ENCODE measurements at places on chromosomes 5 and 9. TPM values are rescaled to one million over a fixed set of nuclear protein-coding genes. Genes with fewer than 3 reads are reported as not detected.

GRCh38 chr9:38112456-38112855 is 43.4 kb upstream of the SHB start:
- no peak overlapping the region for H3K4me3 ChIP-seq
- H3K36me3 ChIP-seq, result no peaks in the 10 kb centered on the region
- DNase-seq, result no peak
- no peaks in the 10 kb centered on the region for H3K27me3 ChIP-seq
- no peak overlapping the region for H3K27ac ChIP-seq

Gene SH3GL2
- total RNA-seq, result not detected

- peaks cover 10% of the 10 kb centered on the region for H3K4me1 ChIP-seq
- no peaks in the 10 kb centered on the region for H3K27me3 ChIP-seq
- no peaks in the 10 kb centered on the region for H3K36me3 ChIP-seq
- no peak overlapping the region for H3K27ac ChIP-seq
- no peak for DNase-seq
Measured at GRCh38 chr9:33221568-33221884, 18.4 kb upstream of the SPINK4 start.

DNA sequence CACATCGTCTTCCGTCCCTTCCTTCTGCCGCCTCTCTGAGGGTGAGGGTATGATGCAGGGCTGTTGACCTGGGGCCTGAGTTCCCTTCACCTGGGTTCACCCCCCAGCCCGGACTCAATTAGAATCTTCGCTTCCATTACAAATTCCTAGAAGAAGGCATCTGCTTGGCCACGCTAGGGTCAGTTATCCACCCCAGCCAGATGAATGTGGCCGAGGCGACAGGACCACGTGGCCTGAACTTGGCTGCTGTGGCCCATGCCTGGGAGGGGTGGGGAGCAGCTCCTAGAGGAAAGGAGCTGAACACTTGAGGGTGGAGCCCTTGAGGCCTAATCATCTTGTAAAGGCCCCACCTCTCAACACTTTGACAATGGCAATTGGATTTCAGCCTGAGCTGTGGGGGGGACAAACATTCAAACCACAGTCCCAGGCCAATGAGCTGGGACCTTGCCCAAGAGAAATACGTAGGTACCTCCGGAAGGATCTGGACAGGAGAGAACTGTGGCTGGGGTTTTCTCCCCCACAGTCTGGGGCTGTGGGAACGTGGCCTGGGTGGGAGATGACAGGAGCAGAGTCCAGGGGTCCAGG is 90.6 kb upstream of the ADAMTS2 start:
- H3K27ac ChIP-seq, result no peak overlapping the region
- H3K36me3 ChIP-seq, result no peaks in the 10 kb centered on the region
- no peaks in the 10 kb centered on the region for H3K4me1 ChIP-seq
- no peak overlapping the region for H3K4me3 ChIP-seq
- no peaks in the 10 kb centered on the region for H3K27me3 ChIP-seq

DNA sequence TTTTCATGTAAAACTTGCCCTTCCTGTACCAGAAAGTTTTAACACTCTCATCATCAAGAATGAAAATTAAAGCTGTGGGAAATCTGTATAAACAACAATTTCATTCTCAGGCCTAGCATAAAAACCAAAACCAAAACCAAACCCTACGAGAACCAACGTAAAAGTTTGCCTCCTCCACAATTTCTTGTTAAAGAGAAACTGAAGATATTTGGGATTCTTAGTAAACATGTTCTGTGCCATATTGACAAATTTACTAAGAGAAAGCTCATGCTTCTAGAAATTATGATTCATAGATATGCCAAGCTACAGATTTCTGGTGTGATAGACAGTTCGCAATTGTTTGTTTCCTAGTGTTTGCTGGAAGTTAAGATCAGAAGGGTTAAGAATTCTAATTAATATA is 801.0 kb upstream of the NUDT12 start:
- H3K27me3 ChIP-seq, result no peaks in the 10 kb centered on the region
- no peak overlapping the region for H3K4me3 ChIP-seq
- no peak for DNase-seq
- no peak overlapping the region for H3K27ac ChIP-seq
- H3K36me3 ChIP-seq, result no peaks in the 10 kb centered on the region
- no peaks in the 10 kb centered on the region for H3K4me1 ChIP-seq

Gene BRINP1
- not detected for total RNA-seq

- no peaks in the 10 kb centered on the region for H3K27me3 ChIP-seq
- H3K27ac ChIP-seq, result no peak overlapping the region
- no peaks in the 10 kb centered on the region for H3K36me3 ChIP-seq
- H3K4me3 ChIP-seq, result no peak overlapping the region
- DNase-seq, result no peak
Measured at GRCh38 chr5:56330806-56331205, 97.7 kb upstream of the ANKRD55 start.

GRCh38 chr9:97938081-97938644 is at the start of gene HEMGN:
Gene HEMGN (minus strand): TSS chr9:97938172. CDS start chr9:97938136, 36 bp downstream.
- DNase-seq, result no peak
- H3K27me3 ChIP-seq, result peaks cover 95% of the 10 kb centered on the region
- H3K36me3 ChIP-seq, result no peaks in the 10 kb centered on the region
- H3K4me1 ChIP-seq, result no peaks in the 10 kb centered on the region
- no peak within 1 kb of the TSS for H3K27ac ChIP-seq

- no peaks in the 10 kb centered on the region for H3K27me3 ChIP-seq
- no peaks in the 10 kb centered on the region for H3K36me3 ChIP-seq
- DNase-seq, result no peak
- no peaks in the 10 kb centered on the region for H3K4me1 ChIP-seq
Measured at GRCh38 chr5:108036482-108036881, 345.4 kb downstream of the FBXL17 start.

GRCh38 chr5:410911-411517 is 32.0 kb upstream of the EXOC3 start:
- no peak for DNase-seq
- no peaks in the 10 kb centered on the region for H3K4me1 ChIP-seq
- no peak overlapping the region for H3K4me3 ChIP-seq
- no peak overlapping the region for H3K27ac ChIP-seq

GRCh38 chr9:113785334-113785733 is 90.8 kb upstream of the ZNF618 start:
- H3K27ac ChIP-seq, result no peak overlapping the region
- no peak overlapping the region for H3K4me3 ChIP-seq
- no peaks in the 10 kb centered on the region for H3K27me3 ChIP-seq
- DNase-seq, result no peak
- H3K36me3 ChIP-seq, result no peaks in the 10 kb centered on the region
- peaks cover 3% of the 10 kb centered on the region for H3K4me1 ChIP-seq

DNA sequence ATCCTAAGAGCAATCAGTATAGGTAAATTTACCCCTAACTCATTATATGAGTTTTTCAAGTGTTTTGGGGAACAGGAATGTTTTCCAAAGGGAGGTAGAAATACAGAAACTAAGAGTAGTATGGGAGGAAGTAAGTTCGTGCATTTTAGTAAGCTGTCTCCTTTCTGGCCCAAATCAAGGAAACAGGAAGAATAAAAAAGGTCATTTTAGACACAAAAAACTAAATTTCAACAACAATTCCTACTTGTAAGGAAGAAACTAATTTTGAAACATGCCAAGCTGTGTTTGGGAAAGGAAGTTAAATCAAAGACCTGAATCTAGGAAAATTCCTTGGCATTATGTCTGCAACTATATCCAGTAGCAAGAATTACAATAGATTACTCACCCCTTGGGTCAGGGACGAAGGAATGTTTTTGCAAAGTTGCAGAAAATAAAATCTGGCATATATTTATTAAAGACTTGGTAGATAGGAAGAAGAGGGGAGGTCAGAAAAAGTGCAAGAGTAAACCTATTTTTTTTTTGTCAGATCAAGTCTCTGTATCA is 6.5 kb upstream of the RPS6 start:
- H3K4me3 ChIP-seq, result no peak overlapping the region
- no peaks in the 10 kb centered on the region for H3K4me1 ChIP-seq
- no peak overlapping the region for H3K27ac ChIP-seq
- no peaks in the 10 kb centered on the region for H3K27me3 ChIP-seq
- DNase-seq, result no peak
